ENCODE measurements at places on chromosomes 2 and 18.

DNA sequence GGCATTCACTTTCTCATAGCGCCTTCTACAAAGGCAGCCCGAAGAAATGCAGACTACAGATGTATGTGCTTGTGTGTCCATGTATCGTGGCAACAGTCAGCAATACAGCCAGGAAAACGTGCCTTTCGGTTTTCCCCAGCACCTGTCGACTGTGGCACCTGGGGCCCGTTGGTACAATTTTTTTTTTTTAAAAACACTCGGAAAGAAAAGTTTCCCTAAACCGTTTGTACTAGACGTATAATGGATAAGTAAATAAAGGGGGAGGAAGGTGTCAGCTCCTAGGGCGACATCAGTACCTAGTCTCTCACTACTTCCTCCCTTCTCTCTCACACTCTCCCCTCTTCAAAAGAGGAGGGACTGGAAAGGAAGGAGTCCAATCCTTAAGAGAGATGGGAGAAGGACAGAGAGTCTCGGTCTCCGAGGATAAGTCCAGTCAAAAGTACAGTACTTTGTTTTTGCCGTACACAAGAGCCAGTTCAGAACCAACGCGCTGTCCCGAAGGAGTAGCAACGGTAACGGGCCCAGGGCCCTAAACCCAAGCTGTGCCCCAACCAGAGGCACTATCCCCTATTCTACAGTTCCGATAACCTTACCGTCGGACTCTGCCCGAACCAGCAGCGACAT, 759 bp downstream of the PPP4R3B start:
- DNase-seq: peak; percentile 27

DNA sequence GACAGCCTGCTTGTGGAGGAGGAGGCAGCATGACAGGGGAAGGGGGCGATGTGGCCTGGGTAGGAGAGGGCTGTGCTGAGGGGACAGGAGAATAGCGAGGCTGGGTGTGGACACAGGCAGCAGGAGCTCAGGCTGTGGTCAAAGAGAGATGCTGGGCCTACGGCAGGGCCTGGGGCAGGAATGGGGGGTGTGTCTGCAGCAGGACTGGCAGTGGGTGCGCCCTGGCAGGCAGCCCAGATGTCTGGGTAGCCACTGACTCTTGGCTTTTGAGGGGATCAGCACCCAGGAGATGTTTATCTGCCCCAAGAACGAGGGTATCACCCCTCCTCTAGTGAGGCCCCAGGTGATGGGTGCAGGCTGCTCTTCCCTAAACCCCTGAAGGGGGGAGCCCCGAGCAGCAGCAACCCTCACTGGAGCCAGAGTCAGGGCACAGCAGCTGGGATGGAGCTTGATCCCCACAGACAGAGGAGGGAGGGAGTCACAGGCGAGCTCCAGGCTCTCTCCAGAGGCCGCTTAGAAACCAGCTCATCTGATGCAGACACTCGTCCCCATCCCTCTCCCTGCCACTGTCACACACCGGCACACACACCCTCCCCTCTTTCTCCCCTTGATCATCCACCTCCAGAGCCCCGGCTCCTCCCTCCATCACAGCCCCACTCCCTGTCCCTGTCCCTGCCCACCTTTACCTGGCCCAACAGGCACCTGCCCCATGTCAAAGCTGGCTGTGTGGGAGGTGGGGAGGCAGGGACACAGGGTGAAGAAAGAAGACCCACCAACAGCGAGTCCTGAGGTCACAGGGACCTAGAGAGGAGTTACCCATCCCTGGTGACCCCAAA, 29.8 kb upstream of the TNS1 start:
- no peak for DNase-seq

DNA sequence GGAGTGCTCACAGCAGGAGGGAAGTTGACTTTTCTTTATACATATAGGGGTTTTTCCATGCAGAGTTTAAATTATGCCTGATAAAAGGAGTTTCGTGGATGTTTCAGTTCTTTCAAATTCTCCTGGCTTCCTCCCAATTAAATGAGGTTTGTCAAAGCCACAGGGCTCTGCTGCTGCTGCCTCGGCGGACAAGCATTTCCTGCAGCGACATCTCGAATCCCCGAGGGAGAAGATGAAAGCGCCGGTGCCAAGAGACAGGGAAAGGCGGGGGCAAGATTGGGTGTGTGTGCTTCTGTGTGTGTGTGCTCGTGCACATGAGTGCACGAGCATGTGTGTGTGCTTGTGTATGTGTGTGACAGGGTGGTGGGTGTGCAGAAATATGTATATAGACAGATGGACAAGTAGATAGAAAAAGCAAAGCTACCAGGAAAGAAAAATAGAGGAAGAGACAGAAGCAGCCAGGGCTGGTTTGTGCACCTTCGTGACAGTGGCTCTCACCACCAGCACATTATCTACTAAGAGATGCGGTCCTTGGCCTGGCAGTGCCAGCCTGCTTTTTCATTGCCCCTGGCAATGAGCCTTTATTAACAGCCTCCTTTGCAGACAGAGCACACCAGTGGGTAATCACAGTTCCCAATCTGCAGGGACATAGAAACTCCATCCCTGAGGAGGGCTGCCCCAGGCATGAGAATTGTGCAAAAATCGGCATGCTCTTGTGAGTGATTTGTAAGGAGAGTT, 76.2 kb downstream of the CDK15 start:
- DNase-seq: no peak

GRCh38 chr2:204550751-204551511, 5.7 kb downstream of the PARD3B start:
- no peak for DNase-seq

- DNase-seq: no peak
These were observed 70.8 kb upstream of the ST8SIA3 start for GRCh38 chr18:57281519-57281918.

GRCh38 chr2:45813003-45813941, 161.8 kb downstream of the PRKCE start:
- DNase-seq: no peak

- DNase-seq: no peak
These were observed 255.4 kb upstream of the CDH2 start for GRCh38 chr18:28432339-28432738.

GRCh38 chr18:13836559-13836958, 12.6 kb downstream of the MC5R start:
- DNase-seq: no peak

- DNase-seq: no peak
These were observed 29.1 kb downstream of the UXS1 start for GRCh38 chr2:106165029-106165428.

- no peak for DNase-seq
These were observed 59.7 kb downstream of the SCG2 start for GRCh38 chr2:223542501-223542900.

- DNase-seq: no peak
These were observed 331.8 kb downstream of the ALK start for GRCh38 chr2:29589440-29590103.

- DNase-seq: no peak
These were observed 48.6 kb downstream of the EMX1 start for GRCh38 chr2:72965770-72966450.

- DNase-seq: no peak
These were observed 930.1 kb upstream of the TMEFF2 start for GRCh38 chr2:193124815-193125214.

- no peak for DNase-seq
These were observed 90.1 kb upstream of the ASB18 start for GRCh38 chr2:236354056-236354940.

GRCh38 chr2:241185961-241186360, 2.5 kb upstream of the ANO7 start:
- no peak for DNase-seq

- DNase-seq: no peak
These were observed 20.5 kb downstream of the SLC3A1 start for GRCh38 chr2:44295633-44296359.

DNA sequence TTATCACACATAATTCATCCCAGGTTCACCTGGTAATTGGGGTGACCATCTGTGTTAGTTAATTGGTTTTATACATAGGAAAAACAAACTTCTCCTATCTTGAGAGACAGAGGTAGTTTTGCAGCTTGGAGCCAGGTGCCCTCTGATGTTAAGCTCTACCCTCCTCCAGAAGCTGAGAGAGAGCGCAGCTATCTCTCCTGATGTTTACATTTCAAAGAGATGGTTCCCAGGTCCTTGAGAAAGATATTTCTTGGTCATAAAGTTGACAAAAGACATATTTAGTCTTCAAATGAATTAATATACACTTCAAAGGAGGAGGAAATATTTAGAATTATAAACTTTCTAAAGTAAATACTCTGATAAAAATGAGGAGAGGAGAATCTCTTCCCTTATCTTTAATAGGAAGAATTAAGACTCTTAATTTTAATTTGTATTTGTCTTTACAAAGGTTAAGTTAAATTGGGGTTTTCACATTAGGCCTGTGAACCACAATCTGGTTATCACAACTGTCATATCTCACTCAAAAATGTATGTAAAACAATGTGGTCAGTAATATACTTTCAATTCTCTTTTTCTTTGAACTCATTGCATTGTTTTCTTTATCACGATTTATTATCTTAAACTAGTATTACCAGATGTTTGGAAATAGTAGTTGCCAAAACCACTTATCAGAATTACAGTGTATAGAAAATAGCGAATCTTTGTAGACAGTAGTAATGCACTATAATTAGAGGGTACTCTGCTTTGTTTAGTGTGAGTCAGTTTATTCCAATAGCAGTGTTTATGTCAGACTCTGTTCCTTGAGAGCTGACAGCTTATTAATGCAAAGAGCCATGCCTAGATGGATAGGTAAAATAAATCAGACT, 26.8 kb downstream of the SERPINB4 start:
- DNase-seq: no peak

- no peak for DNase-seq
These were observed 208.4 kb downstream of the RAD51AP2 start for GRCh38 chr2:17309741-17310339.

GRCh38 chr18:2526329-2526728, 45.0 kb downstream of the METTL4 start:
- DNase-seq: no peak

- peak; percentile 1 for DNase-seq
These were observed 136.3 kb downstream of the TMEM163 start for GRCh38 chr2:134582547-134582899.

GRCh38 chr2:64945973-64946768, 43.0 kb upstream of the SLC1A4 start:
- DNase-seq: peak; percentile 71

DNA sequence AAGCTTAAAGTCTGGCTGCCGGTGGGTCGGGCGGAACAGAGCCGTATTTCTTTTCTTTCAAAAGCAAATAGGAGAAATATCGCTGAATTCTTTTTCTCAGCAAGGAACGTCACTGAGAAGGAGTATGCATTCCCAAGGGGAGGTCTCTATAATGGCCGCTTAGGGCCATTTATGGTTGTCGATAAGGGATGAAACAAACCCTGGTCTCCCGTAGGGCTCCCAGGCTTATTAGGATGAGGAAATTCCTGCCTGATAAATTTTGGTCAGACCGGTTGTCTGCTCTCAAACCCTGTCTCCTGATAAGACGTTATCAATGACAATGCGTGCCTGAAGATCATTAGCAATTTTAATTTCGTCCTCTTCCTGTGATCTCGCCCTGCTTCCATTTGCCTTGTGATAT, 227.7 kb upstream of the ZEB2 start:
- DNase-seq: no peak

DNA sequence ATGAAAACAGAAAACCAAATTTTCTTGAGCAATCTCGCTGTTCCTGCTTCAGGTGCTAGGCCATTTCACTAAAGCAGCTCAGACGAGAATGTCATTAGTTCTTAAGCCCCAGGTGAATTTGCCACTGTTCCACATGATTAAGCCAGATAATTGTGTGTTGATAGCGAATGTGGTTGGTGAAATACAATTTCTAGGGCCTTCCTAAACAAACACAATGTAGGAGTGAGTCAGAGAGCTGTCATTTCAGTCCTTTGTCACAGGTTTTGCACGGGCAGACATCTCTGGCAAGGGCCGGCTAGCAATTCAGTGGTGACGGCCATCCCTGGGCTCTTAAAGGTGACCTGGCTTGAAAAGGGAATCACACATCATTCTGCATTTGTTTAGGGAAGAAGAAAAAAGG, 170.7 kb downstream of the TMEM182 start:
- DNase-seq: no peak

DNA sequence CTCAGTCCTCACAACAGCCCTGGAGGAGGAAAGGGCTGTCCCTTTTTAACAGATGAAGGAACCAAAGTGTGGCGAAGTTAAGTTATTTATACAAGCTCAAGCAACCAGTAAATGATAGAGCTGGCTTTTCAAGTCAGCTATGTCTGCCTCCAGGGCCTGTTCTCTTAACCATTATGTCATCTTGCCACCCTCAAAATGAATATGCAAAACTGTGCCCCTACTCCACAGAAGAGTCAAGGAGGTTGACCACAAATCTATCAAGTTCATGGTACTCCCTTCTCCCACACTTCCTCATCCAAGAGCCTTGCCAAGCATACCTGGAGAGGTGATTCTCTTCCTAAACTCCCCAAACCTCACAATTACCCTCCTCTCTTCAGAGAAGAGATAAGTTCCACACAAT, 37.3 kb upstream of the CREB1 start:
- DNase-seq: no peak

- no peak for DNase-seq
These were observed 1200.4 kb upstream of the CDH2 start for GRCh38 chr18:29377346-29377745.

GRCh38 chr2:239008004-239008403, 160.1 kb downstream of the TWIST2 start:
- no peak for DNase-seq

GRCh38 chr2:9032536-9033255, 29.2 kb upstream of the MBOAT2 start:
- no peak for DNase-seq

All from activated naive CD8-positive, alpha-beta T cell treated with anti-CD3 and anti-CD28 coated beads for 36 hours (primary cell).